ENCODE measurements at places on chromosomes 12 and 14.

GRCh38 chr14:51663783-51664326 lies 12.1 kb downstream of the FRMD6 start:
- DNase-seq: no peak

DNA sequence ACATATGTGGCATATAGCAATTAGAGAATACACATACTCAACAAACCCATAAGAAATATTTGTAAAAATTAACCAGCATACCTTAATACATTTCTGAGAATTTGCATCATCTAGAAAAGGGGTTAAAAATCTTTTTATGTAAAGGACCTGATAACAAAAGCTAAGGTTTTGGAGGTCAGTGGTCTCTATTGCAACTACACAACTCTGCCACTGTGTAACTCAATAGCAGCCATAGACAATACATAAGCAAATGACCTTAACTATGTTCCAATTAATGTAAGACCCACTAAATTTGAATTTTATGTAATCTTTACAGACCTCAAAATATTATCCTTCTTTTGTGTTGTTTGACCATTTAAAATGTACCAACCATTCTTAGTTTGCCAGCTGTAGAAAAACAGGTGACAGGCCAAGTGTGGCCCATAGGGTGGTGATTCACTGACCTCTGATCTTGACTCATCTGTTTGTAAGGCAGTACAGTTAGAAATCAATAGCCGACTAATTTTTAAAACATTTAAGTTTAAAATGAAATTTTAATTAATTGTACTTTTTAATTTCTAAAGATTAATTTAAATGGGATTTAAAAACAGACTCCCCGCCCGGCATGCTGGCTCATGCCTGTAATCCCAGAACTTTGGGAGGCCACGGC lies 7.4 kb upstream of the EPS8 start:
- peak; percentile 81 for DNase-seq

GRCh38 chr12:47819138-47819895 lies 386 bp downstream of the HDAC7 start:
- DNase-seq: no peak

DNA sequence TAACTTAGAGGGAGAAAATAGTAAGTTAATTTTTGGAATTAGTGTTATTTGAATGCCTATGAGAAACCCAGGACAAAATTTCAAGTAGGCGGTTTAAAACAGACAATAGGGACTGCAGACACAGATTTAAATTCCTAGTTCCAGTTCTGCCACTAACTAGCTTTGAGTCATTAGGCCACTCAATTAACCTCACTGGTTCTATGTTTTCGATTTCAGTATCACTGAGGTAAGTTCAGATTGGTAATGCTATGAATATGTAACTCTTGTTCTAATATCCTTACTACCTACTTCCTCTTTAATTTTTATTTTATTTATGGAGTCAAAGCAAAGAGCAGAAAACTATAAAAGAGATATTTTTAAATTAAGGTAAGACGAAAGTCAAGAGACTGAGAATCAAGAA lies 52.6 kb downstream of the GALC start:
- no peak for DNase-seq

DNA sequence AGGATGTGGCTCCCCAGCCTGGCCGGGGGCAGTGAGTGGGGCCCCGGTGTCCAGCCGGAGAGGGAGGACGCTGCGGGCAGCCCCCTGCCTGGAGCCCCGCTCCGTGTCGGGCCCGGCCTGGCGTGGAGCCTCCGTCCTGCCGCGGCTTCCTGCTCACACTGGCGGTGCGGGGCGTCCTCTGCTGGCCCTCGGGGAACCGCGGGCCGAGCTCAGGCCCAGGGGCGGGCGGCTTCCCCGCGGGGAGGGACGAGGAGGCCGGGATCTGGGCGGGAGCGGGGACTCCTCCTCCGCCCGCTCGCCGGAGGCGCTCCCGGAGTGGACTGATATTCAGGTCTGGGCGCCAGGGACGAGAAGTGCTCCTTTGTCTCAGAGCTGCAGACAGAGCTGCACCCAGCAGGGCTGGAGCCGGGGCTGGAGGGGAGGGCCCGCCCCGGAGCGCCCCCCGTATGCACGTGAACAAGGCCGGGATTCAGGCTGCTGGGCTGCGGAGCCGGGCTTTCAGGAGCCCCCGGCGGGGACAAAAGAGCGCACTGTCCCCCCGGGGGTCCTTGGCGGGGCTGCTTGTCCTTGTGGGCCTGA lies 2.2 kb downstream of the MMP17 start:
- DNase-seq: no peak

DNA sequence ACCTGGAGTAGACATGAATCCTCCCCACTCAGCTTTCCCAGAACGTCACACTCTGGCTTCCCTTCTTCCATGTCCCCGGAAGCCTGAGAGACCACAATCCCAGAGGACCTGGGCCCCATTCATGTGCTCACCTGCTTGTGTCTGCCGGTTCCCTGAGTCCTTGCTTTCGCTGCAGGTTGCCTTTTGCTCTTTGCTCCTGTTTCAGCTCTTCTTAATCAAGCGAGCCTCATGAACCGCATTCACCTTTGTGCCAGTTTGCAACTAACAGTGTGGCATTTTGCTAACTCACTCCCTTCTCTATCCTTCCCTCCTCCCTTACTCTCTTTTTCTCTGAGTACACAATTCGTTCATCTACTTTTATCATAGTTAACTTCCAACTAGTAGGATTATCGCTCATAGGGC lies 23.1 kb downstream of the ENTPD5 start:
- DNase-seq: no peak

- DNase-seq: no peak
Measured at GRCh38 chr12:56632701-56633467, 2.8 kb upstream of the BAZ2A start.

GRCh38 chr12:11707535-11707934 lies 58.1 kb downstream of the ETV6 start:
- DNase-seq: no peak

DNA sequence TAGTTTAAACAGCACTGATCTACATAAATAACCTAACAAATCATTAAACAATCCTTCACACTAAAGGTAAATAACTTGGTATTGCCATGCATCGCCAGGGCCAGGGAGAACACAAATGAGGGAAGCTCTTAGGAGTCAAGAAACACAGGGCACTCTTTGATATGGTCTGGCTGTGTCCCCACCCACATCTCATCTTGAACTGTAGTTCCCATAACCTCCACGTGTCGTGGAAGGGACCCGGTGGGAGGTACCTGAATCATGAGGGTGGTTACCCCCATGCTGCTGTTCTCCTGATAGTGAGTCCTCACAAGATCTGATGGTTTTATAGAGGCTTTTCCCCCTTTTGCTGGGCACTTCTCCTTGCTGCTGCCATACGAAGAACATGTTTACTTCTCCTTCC lies 17.3 kb downstream of the TMEM132D start:
- DNase-seq: no peak

DNA sequence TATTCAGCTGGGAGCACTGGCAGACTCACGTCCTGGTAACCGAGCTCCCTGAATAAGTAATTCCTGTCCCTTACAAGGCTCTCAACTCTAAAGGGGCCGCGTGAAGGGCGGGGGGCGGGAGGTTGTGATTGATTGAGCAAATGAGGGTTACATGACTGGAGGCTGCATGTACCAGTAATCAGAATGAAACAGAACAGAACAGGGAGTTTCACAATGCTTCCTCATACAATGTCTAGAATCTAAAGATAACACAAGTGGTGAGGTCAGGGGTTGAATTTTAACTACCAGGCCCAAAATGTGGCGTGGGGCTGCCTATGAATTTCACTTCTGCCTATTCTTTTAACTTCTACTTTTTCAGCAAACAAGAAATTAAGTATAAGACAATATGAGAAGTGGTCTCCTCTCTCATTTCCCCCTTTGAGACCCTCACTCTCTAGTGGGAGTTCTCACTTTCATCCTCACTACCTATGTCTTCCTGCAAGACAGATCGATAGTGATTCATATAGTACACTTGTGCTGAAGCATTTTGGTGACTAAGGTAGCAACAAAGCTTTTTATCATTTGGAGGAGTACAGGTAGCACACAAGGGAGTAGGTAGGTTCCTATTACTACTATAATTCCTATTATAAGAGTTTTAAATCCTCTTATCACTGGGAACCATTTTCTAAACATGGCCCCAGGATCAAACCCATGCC lies 239.8 kb downstream of the KTN1 start:
- no peak for DNase-seq

DNA sequence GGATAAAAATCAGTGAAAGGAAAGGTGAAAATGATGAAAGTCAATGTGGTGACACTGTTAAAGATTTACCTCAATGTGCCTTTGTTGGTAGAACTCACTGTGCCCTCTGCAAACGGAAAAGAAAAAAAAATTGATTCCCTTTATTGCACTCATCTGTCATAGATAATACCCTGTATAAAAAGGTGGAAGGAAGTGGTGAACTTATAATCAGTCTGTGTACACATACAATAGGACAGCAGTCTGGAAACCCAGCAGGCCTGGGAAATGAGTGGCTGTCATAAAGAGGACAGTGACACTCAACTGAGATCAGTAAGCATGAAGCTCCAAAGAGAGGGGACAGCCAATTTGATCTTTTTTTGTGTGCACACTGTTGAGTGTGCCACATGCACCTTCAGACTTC lies 364.7 kb downstream of the NOVA1 start:
- no peak for DNase-seq

- peak; percentile 29 for DNase-seq
Measured at GRCh38 chr14:38238332-38238731, 17.6 kb downstream of the CLEC14A start.

GRCh38 chr14:74062809-74063150 lies 21.5 kb downstream of the ALDH6A1 start:
- DNase-seq: no peak

GRCh38 chr14:92263681-92264080 lies 59.3 kb upstream of the SLC24A4 start:
- no peak for DNase-seq

DNA sequence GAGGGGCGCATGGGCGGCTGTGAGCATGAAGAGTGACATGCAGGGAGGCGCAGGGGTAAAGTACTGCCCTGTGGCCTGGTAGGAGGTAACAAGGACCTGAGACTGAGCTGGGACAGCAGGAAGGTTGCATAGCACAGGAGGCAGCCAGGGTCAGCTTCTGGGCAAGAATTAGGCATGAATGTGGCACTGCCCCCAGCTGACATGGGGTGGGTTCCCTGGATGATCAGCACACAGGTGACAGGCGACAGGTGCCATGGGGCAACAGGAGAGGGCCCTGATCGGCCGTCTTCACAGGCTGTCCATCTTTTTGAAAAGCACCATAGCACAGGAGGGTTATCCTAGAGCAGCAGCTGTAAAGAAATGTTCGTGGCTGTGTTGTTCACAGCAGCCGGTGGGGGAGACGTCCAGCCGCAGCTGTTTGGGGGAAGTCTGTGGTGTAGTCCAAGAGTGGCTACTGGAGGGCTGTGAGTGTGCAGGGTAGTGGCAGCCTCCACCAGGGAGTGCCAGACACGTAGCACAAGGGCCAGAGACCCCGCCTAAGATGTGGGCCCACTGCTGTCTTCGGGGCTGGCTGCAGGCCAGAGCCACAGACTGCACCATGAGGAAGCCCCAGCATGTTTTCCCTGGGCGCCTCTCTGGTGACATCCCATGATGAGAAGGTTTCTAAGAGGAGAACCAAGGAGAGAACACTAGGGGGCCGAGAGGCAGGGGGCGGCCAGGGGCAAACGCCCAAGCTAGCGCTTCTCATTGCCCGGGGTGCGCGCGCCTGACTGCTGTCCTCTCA lies 8.4 kb downstream of the CLBA1 start:
- no peak for DNase-seq

DNA sequence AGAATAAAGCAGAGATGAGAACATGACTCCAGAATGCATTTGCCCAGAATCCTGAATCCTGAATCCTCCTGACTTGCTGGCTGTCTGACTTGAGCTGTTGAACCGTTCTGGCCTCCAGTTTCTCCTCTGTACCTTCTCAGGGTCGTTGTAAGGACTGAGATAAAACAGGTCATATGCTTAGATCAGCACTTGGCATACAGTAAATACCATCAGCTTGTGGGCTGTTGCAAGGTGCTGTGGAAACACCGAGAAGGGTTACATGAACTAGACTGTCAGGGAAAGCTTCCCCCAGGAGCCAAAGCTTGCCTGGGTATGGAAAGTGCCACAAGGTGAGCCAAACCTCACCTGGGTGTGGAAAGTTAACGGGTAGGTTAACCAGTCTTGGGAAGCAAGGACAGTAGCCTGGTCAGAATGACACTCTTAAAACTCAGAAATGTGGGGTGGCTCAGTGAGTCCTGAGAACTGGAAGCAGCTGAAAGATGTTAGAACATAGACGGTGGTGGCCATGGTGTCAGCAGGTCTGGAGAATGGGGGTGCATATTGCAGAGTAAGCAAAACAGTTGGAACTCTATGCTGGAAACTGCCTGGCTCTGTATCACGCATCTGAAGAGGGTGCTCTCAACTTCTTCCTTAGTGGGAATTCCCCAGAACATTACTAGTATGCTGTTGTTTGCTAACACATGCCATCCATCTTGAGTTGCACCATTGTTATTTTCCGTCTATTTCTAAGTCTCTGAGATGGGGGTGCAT lies 105.3 kb upstream of the DYRK2 start:
- no peak for DNase-seq

DNA sequence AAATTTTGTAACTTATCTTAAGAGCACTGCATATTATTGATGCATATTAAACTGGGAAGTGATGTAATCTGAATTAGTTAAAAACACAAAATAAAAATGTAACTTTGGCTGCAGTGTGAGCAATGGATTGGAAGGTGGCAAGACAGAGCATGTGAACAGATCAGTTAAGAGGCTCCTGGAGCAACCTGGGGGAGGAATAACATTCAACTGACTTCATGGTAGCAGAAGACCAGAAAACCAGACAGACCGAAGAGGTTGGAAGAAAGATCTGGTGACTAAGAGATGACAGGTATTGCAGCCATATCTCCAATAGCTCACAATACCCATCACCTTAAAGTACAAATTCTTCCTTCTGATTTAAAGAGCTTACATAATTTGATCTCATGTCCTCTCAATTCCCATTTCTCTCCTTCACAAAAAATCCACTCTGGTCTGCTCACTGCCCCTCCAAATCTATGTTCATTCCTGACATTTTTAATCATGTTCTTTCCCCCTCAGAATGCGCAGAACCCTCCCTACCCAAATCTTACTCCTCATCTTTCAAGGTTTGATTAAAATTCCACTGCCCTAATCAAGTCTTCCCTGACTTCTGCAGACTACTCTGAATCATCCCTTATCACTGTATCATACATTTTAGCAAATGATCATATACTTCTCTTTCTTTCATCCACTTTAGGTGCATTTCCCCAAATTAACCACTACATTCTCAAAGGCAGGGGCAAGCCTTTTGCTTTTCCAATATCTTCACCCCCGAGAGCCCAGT lies 51.5 kb downstream of the DUSP16 start:
- no peak for DNase-seq

GRCh38 chr14:89182326-89182725 lies 234.7 kb downstream of the FOXN3 start:
- no peak for DNase-seq

- DNase-seq: no peak
Measured at GRCh38 chr14:96225745-96226151, 21.1 kb downstream of the BDKRB2 start.

GRCh38 chr12:6324936-6325750 lies 14.7 kb downstream of the PLEKHG6 start:
- no peak for DNase-seq

DNA sequence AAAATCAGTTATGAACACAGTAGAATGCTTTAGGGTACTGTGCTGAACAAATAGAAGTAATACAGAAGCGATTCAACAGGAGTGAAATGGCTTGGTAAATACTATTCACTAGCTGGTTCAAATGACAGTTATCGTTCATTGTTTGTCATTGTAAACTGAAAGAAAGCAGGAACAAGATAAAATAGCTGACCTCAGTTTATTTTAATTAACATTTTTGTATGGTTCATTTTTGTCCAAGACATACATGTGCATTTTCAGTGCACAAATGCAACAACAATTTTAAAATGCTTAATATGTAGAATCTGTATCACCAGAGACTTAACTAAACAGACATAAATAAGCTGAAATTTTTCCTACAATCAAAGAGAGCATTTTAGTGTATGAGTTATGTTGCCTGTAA lies 49.9 kb downstream of the ALX1 start:
- no peak for DNase-seq
